ENCODE measurements at places on chromosomes 5 and 9.

GRCh38 chr5:154049636-154050035 is 10.9 kb downstream of the MFAP3 start:
- DNase-seq: no peak

DNA sequence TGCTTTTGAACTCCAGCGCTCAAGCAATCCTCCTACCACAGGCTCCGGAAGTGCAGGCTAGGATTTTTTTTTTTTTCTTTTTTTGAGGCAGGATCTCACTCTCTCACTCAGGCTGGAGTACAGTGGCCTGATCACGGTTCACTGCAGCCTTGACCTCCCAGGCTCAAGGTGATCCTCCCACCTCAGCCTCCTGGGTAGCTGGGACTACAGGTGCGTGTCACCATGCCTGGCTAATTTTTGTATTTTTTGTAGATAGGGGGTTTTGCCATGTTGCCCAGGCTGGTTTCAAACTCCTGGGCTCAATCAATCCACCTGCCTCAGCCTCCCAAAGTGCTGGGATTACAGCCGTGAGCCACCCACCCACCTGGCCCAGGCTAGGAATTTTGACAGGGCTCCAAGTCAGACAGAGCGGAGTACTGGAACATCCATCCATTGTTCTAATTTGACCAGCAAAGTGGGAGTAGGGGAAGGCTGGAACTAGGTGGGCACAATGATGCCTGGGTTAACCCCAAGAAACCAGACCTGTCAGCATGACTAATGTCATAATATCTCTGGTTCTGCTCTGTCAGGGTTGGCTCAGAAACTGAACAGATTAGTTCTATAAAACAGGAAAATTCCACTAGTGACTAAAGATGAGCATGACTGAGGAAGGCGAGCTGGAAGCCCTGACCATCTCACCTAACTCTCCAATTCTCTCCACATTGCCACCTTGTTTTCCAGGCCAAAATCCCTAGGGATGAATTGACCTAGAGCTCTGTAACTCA is 9.2 kb downstream of the ZBTB5 start:
- DNase-seq: no peak

GRCh38 chr5:111779260-111779921 is 22.4 kb upstream of the NREP start:
- no peak for DNase-seq

- no peak for DNase-seq
Observed at GRCh38 chr5:15940905-15941304, 238.7 kb downstream of the MARCHF11 start.
